ENCODE measurements at places on chromosomes 6 and 20.

DNA sequence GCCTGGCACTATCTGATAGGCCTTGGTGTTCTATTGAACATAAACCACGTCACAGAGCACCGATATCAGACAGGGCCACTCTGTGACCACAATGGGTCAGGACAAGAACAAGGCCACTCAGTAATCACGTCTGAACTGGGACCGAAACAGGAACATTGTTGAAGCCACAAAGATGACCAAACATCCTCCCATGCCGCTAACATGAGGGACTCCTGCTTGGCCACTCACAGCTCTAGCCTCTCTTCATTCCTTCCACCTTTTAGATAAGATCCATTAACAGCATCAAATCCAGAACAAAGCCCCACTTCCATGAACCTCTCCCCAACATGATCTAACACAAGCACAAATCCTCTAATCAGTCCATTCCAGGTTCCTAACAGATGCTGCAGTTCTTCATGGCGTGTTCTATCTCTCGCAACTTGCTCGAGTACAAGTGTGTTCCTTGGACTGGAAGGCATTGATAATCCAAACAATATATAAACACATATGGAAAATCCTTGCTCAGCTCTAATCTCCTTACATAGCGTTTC, 7.4 kb downstream of the SIRT5 start:
- DNase-seq: no peak

DNA sequence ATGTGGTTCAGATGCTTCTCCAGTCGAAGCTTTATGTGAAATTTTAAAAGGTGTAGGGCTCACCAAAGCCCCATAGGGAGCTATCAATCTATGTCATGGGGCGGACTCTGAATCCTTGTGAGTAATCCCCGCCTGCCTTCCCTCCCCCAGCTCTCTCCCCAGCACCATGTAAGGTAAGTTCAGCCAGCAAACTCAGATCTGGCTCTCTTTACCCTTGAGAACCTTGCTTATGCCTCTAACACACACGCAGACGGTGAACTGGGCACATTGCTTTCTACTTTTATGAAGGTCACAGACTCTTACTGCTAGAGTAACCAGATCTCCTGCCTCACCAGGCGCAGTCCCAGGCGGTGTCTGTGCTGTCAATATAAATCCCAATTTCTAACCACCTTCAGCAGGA, 82.6 kb upstream of the CNKSR3 start:
- no peak for DNase-seq

- no peak for DNase-seq
These were observed 12.4 kb upstream of the ZSCAN16 start for GRCh38 chr6:28111964-28112363.

DNA sequence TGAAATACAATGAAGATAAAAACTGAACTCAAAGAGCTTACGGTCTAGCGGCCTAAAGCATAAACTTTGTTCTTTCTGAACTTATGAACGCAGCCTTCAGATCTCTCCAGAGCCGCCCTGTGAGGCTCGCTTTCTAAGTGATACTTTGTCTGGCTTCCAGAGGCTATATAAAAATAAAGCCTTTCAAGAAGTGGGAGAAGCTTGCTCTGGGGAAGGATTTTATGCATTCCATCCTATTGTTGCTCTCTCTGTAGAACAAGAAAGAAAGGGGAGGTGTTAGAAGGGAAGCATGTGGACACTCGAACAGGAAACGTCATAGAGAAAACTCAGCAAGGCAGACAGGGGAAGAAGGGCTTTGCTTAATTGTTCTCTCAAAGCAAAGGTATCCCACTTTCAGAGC, 77.0 kb downstream of the TBX18 start:
- DNase-seq: no peak

DNA sequence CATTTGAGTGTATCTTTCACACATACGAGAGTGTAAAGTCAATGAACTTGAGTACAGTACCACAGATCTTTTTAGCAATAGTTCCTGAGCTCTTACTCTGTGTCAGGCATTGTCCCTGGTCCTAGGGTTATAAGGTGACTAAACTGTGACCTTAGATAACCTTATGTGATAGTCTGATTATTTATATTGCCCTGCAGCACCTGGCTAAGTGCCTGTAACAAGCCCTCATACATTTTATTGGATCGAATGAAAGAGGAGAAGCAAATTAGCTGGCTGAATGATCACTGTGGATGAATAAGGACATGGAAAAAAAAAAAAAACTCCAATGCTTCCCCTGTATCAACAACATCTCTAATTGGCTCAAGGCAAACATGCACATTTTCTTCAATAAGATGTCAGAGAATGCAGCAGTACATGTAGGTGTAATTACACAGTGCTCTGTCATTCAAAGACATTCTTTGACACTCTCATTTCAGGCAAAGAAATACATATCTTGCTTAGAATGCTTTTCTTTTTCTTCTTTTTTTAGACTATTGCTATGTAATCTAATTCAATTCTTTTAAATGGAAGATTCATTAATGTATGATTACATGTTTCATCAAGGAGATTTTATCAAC, 153.4 kb downstream of the PHACTR1 start:
- DNase-seq: no peak

DNA sequence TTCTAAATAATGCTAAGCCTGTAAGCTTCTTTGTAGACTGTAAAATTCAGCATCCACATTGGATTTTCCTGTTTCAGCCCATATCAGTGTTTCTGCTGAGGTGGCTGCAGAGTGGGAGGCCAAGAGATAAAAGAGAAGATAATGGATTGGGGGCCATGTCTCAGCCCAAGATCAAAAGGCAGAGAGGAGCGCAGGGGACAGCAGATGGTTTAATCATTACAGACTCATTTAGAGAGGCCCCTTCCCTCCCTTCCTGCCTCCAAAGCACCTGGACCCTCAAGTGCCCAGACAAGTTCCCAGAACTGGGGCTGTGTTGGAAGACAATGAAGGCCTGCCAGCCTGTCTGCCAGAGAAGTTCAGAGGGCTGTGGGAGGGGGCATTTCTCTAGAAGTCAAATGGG, 20.4 kb upstream of the CTNNBL1 start:
- no peak for DNase-seq

- DNase-seq: no peak
These were observed 269.3 kb downstream of the ARHGAP18 start for GRCh38 chr6:129440691-129441090.

- no peak for DNase-seq
These were observed 12.5 kb downstream of the CAP2 start for GRCh38 chr6:17405944-17406245.

GRCh38 chr6:48111143-48111506, at the start of gene PTCHD4:
Gene PTCHD4 (minus strand): TSS chr6:48111197. CDS start chr6:48068957, 42,240 bp downstream.
- no peak for DNase-seq

- peak; percentile 65 for DNase-seq
These were observed 16.8 kb upstream of the ARFGEF2 start for GRCh38 chr20:48904566-48905296.

GRCh38 chr20:18719426-18719825, 94.2 kb upstream of the SCP2D1 start:
- peak; percentile 37 for DNase-seq

- no peak for DNase-seq
These were observed 454.3 kb downstream of the PREX1 start for GRCh38 chr20:48373555-48373934.

GRCh38 chr20:61517419-61517818, 265.4 kb downstream of the CDH4 start:
- no peak for DNase-seq

- no peak for DNase-seq
These were observed 13.5 kb upstream of the DACT2 start for GRCh38 chr6:168333039-168333438.

DNA sequence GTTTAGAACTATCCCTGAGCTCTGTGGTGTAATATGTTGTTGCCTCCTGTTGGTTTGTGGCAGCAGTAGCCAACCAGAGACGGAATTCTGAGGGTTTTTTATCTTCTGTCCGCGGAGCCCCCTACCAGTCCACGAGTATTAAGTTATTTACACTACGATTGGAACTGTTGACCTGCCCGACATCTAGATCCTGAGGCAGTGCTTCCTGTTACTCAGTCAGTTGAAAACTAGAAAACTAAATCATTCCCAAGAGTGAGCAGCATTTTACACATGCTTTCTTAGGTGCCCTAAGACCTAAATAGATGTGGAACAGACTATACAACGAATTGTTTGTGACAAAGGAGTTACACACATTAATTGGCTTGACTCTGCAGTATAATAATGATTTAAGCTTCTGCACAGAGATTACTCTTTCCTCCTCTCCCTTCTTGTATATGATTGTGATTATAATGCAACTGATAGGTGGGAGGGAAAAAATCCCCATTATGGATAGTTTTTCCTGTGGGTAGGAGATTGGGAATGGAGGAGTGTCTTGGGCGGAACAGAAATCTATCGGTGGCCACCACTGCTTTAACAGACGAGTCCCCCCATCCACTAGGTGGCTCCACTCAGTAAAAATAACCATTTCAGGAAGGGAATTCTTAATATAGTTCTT, 1.7 kb downstream of the LOC128125822 start:
- DNase-seq: peak; percentile 37

DNA sequence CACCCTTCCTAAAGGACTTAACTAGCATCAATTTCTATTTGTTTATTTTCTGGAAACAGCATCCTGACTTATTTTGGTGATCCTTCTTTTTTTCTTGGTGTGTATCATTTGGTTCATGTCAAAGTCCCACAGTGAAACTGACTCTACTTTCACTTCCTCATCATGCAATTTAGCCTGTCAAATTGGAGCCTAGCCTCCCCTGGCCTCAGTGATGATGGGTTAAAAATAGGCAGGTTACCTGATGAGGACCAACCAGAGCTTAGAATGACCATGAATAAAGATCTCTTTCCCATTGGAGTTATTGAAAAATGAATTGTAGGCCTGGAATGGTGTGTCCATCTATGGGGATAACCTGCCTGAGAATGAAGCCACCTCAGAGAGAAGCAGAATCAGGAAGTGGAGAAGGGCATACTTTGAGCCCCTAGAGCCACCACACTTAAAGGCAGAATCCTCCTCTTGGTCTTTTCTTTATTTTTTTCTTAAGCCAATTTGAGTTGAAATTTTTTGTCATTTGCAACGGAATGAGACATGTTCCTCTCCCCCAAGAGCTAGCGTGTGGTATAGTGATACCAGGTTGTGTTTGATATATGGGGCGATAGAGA, 105.6 kb downstream of the BTBD3 start:
- DNase-seq: no peak

DNA sequence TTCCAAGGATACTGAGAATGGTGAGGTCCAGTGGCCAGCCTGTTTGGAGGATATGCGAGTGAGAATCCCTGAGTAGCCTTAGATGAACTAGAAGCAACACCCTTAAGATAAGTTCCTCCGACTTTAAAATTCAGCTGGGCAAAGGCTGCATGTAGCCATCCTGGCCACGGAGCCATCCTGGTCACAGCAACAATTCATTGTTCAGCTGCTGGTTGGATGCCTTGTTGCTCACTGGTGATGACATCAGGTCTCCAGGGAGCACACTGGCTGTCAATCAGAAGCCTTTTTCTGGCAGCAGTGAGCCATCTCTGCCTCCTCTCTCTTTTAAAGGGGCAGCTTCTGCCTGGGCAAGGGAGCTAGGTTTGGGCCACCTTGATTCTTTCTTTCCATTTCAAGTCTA, 22.4 kb upstream of the RIMS4 start:
- no peak for DNase-seq

- DNase-seq: no peak
These were observed 36.3 kb downstream of the PLEKHG1 start for GRCh38 chr6:150635906-150636514.

DNA sequence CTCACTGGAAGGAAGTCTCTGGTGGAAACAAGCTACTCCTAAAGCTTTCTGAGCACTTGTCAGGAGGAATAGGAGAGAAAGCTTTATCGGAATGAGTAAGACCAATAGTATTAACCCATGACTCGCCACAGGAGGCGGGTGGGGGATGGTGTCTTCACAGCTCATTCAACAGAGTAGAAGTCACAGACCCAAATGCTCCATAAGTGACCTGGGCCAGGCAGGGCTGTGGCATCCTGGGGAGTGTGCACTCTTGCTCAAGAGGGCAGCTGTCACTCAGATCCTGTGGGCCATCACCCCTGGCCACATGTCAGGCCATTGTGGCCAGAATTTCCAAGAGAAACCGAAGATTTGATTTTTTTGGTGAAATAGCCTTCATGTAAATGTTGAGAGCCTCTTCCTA, 116.0 kb downstream of the SYCP2 start:
- DNase-seq: no peak

- DNase-seq: no peak
These were observed 508.0 kb downstream of the TBC1D32 start for GRCh38 chr6:120826253-120826652.

GRCh38 chr6:136445063-136445462, 105.2 kb downstream of the MAP7 start:
- no peak for DNase-seq

DNA sequence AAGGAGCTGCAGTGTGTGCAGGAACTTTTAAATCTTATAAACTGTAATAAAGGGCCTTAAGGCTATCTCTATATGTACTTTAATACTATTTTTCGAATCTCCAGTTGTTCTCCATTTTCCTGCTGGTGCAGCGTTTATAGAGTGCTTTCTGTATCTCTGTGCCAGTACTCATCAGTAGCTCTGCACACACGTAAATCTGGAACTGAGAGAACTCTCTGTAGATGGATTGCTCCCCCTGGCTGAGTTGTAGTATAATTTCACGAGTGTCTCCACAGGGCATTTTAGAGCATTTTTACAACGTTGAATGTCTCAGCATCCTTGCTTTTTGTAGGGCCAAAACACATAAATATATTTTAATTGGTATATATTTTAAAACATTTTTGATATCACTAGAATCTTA, 256.5 kb downstream of the TRDN start:
- DNase-seq: no peak

DNA sequence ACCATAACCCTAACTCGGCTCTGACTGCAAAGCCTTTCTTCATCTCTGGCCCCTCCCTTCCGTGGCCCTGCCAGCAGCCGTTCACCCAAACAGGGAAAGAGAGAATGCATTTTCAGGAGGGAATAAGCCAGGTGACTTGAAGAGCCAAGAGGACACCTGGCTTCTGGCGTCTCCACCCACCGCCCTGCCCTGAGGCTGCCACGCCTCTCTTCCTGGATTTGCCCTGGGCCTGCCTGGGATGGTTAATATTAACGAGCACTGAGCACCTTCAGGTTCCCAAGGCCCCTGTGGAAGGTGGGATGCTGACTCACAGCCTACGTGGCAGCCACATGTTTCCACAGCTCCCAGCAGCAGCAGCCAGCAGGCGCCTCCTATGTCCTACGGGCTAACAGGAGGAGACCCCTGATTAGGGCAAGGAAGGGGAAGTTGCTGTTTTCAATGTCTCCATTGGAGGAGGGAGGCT, 138.0 kb upstream of the RREB1 start:
- no peak for DNase-seq

- no peak for DNase-seq
These were observed 9.3 kb downstream of the SYNGAP1 start for GRCh38 chr6:33428966-33429749.

GRCh38 chr20:49750611-49751396, 37.1 kb upstream of the B4GALT5 start:
- no peak for DNase-seq

GRCh38 chr6:112207776-112208175, 46.6 kb downstream of the LAMA4 start:
- DNase-seq: no peak

DNA sequence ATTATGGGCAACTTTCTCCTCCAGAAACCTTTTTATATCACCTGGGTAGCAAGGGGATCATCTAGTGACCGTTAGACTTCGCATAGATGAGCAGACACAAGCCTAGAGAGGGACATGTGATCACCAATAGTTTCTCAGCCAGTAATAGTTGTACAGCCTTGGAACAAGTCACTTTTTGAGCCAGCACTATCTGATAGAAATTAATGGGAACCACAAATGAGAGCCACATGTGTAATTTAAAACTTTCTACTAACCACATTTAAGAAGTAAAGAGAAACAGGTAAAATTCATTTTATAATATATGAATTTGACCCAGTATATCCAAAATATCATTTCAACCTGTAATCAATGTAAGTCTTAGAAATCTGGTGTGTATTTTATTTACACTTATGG, 592 bp upstream of the CTNNBL1 start:
- no peak for DNase-seq

GRCh38 chr20:18360635-18361034, 72.3 kb downstream of the ZNF133 start:
- no peak for DNase-seq
